Activated T-helper 1 cell treated with Interleukin-2 at 50 U/mL for 16 hours (primary cell): ENCODE measurements at places on chromosomes 16 and 17.

- DNase-seq: no peak
These were observed 10.0 kb downstream of the ZNF689 start for GRCh38 chr16:30600215-30600614.

GRCh38 chr17:45787656-45788055 is 3.5 kb downstream of the CRHR1 start:
- no peak for DNase-seq

- DNase-seq: no peak
These were observed 20.8 kb upstream of the SLC38A10 start for GRCh38 chr17:81315885-81316391.

GRCh38 chr16:63581570-63581969 is 1540.3 kb downstream of the CDH11 start:
- DNase-seq: no peak

- no peak for DNase-seq
These were observed 382.0 kb downstream of the GRIN2A start for GRCh38 chr16:9800186-9800738.

GRCh38 chr16:10325783-10326543 is 59.9 kb upstream of the ATF7IP2 start:
- DNase-seq: no peak

DNA sequence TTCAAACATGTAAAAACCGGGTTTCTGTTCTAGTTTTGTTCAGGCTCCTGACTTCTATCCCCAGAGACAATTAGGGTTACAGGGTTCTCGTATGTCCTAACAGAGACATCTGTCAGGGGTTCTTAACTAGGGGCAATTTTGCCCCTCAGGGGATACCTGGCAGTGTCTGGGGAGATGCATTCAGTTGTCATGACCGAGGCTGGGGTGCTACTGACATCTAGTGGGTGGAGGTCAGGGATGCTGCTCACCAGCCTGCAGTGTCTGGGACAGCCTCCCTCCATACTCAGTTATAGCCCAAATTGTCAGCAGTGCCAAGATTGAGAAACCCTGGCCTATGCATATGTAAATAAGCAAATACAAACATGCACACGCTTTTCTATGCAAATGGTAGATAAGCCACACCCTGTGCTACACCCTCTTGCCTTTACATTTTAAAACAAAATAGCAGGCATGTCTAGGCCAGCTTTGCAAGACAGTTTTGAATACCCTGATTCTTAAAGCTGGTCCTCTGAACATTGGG is 37.4 kb downstream of the CLEC16A start:
- no peak for DNase-seq

DNA sequence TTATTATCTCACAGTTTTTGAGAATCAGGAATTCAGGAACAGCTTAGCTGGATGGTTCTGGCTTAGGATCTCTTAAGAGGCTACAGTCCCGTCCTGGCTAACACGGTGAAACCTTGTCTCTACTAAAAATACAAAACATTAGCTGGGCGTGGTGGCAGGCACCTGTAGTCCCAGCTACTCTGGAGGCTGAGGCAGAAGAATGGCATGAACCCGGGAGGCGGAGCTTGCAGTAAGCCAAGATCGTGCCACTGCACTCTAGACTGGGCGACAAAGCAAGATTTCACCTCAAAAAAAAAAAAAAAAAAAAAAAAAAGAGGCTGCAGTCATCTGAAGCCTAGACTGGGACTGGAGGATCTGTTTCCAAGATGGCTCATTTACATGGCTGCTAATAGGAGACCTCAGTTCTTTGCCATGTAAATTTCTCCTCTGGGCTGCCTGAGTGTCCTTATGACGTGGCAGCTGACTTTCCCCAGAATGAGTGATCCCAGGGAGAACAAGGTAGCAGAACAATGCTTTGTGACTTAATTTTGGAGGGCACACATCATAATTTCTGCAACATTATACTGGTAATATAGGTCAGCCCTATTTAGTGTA is 95.8 kb upstream of the CORO6 start:
- DNase-seq: no peak

GRCh38 chr17:82808006-82808405 is 31.8 kb downstream of the ZNF750 start:
- no peak for DNase-seq
